ENCODE measurements at places on chromosomes 7 and 10.

- DNase-seq, result no peak
Measured at GRCh38 chr10:117609095-117609795, 66.7 kb downstream of the EMX2 start.

DNA sequence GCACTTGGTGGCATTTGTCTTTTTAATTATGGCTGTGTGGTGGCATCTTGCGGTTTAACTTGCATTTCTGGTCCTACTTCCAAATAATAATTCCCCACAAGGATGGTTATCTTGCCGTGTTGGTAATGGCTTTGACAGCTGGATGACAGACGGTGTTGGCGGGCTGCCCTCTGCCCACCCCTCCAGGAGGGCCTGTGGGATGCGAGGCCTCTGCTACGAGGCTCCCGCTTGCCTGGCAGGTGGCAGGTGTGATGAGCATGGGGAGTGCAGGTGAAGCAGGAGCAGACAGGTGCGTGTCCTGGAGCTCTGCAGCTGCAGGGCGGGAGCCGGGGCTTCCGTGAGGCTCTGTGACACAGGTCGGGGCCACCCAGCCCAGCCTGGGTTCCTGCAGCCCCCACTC is 11.8 kb downstream of the INPP5A start:
- no peak for DNase-seq

DNA sequence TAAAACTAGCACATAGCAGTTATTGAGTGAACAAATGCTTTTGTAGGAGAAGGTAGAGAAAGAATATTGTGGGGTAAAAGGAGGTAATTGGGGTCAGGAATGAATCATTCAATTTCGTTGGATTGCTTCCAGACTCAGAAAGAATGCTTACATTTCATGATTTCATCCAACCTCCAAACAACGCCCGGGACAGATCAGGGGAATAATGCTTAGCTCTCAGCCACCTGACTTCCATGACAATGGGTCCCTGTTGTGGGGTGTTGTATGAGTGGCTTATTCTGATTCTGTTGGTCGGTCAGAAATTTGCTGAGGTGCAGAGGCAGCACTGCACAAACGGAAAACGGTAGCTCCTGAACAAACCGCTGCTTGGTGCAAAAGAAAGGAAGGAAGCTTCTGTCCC is 24.0 kb upstream of the INPP5F start:
- DNase-seq, result no peak

DNA sequence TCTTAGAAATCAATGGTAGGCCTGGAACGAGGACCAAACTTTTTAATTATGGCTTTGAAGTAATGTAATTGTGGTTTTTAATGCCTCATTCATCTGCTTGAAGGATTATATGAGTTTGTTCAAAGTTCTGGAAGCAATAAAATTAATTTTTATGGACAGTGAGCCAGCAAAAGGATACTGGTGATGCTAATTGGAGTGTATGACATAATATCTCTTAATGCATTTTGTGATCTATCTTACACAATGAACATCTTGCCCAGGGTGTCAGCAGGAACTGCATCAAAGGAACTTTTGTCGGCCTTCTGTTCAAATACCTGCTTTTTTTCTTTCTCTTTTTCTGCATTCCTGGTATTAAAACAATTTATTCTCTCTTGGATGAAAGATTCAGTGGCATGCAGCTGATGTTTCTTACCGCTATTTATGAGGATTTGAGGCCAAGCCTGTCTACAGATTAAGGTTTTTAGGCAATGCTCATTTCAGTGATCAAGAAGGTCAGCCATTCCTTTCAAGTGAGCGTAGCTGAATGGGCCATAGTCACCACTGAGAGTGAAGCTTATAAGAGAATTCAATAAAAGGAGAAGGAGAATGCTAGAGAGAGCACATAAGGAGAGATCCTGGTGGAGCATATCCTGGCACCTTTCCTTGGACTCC is 974.8 kb downstream of the SORCS3 start:
- no peak for DNase-seq

- DNase-seq, result no peak
Measured at GRCh38 chr7:8146788-8147413, 115.1 kb downstream of the ICA1 start.

DNA sequence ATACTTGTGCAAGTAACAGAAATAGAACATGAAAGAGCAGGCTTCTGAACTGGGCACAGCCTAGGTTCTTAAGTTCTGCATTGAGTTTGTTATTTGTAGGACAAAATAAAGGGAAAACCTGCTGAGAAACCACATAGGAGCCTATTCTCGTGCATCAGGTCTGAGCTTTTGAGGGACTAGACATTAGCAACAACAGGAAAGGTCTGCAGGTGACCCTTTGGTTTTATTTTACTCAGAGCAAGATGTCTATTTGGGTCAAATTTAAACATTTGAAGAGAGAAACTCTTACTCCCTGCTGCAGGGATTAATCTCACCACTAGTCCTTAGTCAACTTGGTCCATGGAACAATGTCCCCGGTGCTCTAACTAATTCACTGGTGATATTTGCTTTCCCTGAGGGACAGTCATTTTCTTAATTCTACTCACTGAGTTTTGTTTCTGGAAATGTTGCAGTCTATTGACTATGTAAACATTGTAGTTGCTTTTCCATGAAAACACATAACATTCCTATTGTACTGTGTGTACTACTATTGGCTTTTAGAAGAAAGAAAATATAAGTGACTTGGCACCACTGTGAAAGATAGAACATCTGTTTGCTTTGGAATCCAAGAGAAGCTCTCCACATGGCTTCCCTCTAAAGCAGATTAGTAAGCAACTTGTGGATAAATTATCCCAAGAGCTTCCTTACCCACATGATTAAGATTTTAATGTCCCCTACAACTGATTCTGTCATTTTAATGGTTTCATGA is 108.2 kb downstream of the CHRM2 start:
- no peak for DNase-seq

DNA sequence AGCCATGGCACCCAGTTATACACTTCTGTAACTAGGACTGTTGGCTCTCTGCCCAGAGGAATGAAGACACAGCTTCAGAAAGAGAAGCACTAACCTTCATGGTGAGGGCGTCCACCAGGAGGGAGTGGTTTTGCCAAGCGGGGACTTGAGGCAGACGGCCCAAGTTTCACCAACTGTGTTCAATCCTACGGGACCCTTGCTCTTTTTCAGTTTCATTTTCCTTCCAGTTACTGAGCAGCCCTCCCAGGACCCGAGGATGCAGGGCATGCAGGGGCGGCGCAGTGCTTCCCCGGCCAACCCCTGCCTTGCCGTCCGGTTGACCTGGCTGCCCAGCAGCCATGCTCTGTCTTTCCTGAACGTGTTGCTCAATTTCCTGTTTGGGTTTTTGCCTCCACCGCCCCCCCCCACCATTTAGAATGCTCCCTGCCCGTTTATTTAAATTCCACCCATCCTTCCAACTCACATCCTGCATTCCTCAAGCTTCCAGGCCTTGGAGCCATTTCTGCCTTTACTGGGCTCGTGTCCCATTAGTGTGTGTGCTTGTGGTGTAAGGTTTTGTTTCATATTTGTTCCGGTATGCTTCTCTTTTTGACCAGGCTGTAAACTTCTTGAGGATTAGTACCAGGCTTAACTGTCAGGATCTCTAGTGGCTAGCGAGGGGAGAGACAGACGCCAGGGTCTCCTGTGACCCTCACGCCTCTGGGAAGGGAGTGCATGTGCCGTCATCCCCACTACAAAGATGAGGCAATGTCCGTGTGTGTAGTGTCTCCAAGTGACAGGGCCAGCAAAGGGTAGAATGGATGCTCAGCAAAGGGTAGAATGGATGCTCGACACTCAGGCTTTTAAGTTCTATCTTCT is 31.6 kb downstream of the IL15RA start:
- DNase-seq, result no peak

DNA sequence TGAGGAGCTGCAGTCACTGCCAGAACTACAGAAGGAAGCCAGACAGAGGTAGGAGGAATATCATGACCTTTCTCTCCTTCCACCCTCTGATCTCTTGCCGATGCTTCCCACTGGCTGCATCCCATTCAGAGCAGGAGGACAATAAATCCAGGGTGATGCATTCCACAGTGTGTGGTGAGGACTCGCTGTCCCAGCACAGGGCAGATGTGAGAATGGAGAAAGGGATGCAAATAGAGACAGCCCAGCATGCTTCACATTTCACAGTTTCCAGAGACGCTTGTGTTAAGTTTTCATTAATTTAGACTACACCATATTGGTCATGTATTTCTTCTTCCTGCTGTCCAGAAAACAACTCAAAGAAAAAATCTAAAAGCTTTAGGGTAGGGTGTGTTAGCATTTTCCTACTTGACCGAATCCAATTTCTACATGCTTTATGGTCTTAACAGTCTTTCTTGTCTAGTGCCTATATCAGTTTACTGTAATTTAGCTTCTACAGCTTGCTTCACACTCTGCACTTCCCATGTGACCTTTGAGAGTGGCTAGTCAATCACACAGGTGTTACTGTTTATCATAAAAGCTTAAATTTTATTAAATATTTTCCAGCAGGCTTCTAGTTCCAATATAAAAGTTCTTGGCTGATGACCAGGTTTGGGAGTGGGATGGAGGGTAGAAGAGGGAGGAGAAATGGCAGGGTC is 155.6 kb downstream of the RAPGEF5 start:
- no peak for DNase-seq

GRCh38 chr7:112819536-112819935 is 29.3 kb upstream of the TMEM168 start:
- DNase-seq, result no peak

- no peak for DNase-seq
Measured at GRCh38 chr10:114110174-114110972, 63.6 kb downstream of the CCDC186 start.

DNA sequence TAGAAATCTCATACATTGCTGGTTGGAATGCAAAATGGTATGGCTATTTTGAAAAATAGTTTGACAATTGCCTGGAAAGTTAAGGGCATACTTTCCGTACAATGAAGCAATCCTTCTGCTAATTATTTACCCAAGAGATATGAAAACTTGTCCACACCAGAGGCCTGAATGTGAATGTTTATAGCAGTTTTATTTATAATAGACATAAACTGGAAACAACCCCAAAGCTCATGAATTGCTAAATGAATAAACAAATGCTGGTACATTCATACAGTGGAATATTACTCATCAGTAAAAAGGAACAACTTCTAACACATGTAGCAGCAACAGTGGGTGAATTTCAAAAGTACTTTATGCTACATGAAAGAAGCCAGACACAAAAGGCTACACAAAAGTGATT is 42.7 kb downstream of the MMRN2 start:
- DNase-seq, result no peak

GRCh38 chr7:46572691-46573090 is 651.6 kb upstream of the IGFBP3 start:
- no peak for DNase-seq

Measured in activated T-cell treated with anti-CD3 and anti-CD28 coated beads for 4 hours (primary cell).